G401 (cell line): ENCODE measurements at places on chromosomes 16 and 17. TPM values are rescaled to one million over a fixed set of nuclear protein-coding genes. Genes with fewer than 3 reads are reported as not detected.

- DNase-seq: no peak
Observed at GRCh38 chr16:49377196-49377755, 3.7 kb downstream of the C16orf78 start.

GRCh38 chr16:12265108-12265507, 288.6 kb downstream of the SNX29 start:
- DNase-seq: no peak

Gene ARL5C
- not detected in 2 replicates for total RNA-seq

Gene CXCL16
- total RNA-seq: 0.86 TPM in 1 of 2 replicates, not detected in the other
